ENCODE measurements at places on chromosomes 16 and 17.

GRCh38 chr17:80673152-80673920 is 128.7 kb downstream of the RPTOR start:
- no peak for DNase-seq

- DNase-seq: no peak
Observed at GRCh38 chr17:47829870-47830269, 1.5 kb downstream of the MRPL10 start.

DNA sequence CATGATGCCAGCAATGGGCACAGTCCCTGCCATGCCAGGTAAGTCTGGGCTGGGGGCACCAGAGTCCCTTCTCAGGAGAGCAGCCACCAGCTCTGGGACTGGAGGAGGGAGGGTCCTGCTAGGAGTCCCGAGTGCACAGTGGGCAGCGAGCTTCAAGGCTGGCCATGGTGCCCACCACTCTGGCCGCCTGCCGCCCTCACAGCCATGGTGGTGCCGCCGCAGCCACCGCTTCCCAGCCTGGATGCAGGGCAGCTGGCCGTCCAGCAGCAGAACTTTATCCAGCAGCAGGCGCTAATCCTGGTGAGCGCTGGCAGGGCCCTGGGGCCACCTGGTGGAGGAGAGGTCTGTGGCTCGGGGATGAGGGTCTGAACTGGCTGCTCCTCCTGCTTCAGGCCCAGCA is 17.9 kb upstream of the SMIM5 start:
- DNase-seq: no peak

- DNase-seq: no peak
Observed at GRCh38 chr17:80833952-80834892, 157.4 kb upstream of the CHMP6 start.

- no peak for DNase-seq
Observed at GRCh38 chr16:72910381-72910780, 137.5 kb downstream of the ZFHX3 start.

- no peak for DNase-seq
Observed at GRCh38 chr17:63840591-63841349, 1.7 kb downstream of the SMARCD2 start.

- DNase-seq: no peak
Observed at GRCh38 chr16:89130448-89130847, 36.8 kb downstream of the ACSF3 start.

DNA sequence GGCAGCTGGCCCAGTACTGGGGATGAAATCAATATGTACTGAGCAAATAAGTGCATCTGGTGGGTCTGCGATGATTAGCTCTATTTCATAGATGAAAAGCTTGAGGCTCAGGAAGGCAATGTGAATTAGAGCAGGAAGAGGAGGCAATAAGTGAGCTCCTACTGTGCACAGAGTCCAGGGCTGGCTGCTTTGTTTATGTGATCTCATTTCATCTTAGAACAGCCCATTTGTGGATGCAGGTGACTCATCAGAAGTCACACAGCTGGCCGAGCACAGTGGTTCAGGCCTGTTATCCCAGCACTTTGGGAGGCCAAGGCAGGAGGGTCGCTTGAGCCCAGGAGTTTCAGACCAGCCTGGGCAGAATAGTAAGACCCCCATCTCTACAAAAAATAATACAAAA is 7.1 kb downstream of the TMEM114 start:
- no peak for DNase-seq

- DNase-seq: peak; percentile 9
Observed at GRCh38 chr17:4583782-4584100, 588 bp upstream of the SMTNL2 start.

All from COR-L47 (cell line).